ENCODE measurements at places on chromosomes 3 and 15.

- no peak for DNase-seq
These were observed 77.9 kb upstream of the SPRED1 start for GRCh38 chr15:38174691-38175090.

GRCh38 chr3:100131241-100131640 is 16.9 kb upstream of the FILIP1L start:
- DNase-seq = no peak

- no peak for DNase-seq
These were observed 11.8 kb upstream of the MYO1E start for GRCh38 chr15:59384507-59384906.

DNA sequence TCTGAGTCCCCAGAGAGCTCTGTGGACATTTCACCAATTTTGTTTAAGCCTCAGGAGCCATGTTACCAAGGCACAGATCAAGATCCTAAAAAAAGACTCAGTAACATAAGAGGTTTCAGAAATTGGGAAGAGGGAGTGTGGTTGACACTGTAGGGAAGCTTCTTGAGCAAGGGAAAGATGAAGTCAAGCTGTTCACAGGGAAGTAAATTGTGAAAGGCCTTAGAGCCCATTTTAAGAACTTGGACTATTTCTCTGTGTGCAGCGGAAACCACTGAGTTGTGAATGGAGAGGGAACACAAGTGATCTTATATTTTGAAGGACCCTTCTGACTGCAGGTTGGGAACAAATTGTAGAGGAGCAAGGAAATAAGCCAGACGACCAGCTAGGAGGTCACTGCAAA is 18.7 kb downstream of the BCL2A1 start:
- no peak for DNase-seq

GRCh38 chr3:138186803-138187295 is 252 bp upstream of the ARMC8 start:
- DNase-seq = no peak

DNA sequence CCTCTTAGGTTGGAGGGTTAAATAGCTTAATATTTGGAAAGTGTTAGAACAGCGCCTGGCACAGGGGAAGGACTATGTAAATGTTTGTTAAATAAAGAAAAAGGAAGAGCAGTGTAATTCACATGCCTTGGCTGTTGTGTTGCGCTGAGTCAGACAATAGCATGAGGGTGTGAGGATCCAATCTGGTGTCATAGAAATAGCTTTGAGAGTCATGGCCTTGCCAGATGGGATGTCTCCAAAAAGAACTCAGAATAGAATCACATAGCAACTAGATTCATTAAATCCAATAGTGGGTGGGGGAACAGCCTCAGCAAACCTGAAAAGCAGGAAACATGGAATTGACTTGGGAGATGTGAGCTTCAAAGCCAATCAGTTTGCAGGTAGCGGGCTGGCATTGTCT is 3.9 kb upstream of the RBSN start:
- DNase-seq = no peak

GRCh38 chr15:85008474-85009260 is 27.0 kb downstream of the PDE8A start:
- no peak for DNase-seq

- DNase-seq = no peak
These were observed 77.5 kb upstream of the PIAS1 start for GRCh38 chr15:67976506-67977073.

GRCh38 chr3:111725706-111726105 is 130.6 kb upstream of the ZBED2 start:
- no peak for DNase-seq

DNA sequence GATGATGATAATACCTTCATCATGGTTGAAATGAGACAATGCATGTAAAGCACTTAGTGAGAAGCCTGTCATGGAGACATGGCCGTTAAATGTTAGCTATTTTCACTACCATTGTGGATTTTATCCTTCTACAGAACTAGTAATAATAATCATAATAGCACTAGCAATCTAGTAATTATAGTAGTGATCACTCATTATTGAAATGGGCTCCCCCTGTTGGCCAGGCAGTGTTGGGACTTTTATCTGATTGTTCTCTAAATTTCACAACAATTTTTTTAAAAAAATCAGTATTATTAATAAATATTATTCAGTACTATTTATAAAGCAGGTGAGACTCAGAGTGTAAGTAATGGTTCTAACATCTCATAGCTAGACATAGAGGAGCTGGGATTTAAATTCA is 396.3 kb downstream of the IL5RA start:
- DNase-seq = no peak

- no peak for DNase-seq
These were observed 23.8 kb upstream of the IDH2 start for GRCh38 chr15:90126022-90126421.

GRCh38 chr3:94928921-94929320 is 866.1 kb downstream of the NSUN3 start:
- no peak for DNase-seq

DNA sequence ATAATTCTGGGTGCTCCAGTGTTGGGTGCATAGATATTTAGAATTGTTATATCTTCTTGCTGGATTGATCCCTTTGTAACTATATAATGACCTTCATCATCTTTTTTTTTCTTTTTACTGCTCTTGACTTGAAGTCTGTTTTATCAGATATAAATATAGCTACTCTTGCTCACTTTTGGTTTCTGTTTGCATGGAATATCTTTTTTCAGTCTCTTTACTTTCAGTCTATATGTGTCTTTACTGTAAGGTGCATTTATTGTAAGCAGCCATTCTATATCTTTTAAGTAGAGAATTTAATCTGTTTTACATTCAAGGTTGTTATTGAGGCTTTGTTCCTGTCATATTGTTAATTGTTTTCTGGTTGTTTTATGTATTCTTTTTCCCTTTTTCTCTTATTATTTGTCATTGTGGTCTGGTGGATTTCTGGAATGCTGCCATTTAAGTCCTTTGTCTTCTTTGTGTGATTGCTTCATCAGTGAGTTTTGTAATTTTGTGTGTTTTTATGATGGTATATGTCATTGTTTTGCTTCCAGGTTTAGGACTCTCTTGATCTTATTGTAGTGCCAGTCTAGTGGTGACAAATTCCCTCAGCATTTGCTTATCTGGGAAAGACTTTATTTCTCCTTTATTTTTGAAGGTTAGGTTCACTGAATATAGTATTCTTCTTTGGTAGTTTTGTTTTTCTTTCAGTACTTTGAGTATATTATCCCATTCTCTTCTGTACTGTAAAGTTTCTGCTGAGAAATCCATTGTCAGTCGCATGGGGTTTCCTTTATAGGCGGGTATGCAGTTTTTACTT is 8.3 kb upstream of the PRR23C start:
- no peak for DNase-seq

- DNase-seq = no peak
These were observed 2.3 kb upstream of the ANKRD63 start for GRCh38 chr15:40285151-40285550.

- DNase-seq = no peak
These were observed 34.8 kb downstream of the COMMD2 start for GRCh38 chr3:149717391-149718056.

DNA sequence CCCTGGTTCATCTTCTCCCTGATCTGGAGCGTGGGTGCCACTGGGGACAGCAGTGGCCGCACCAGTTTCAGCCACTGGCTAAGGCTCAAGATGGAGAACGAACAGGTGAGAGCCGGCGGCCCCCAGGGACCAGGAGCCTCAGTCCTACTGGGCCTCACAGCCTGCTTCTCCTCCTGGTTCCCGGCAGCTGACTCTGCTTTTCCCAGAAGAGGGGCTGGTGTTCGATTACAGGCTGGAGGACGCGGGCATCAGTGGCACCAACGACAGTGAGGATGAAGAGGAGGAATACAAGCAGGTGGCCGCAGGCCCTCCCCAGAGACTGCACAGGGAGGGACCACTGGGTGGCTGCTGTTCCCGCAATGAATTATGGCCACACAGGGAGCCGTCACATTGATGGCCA is 54.4 kb downstream of the DNAH1 start:
- no peak for DNase-seq

DNA sequence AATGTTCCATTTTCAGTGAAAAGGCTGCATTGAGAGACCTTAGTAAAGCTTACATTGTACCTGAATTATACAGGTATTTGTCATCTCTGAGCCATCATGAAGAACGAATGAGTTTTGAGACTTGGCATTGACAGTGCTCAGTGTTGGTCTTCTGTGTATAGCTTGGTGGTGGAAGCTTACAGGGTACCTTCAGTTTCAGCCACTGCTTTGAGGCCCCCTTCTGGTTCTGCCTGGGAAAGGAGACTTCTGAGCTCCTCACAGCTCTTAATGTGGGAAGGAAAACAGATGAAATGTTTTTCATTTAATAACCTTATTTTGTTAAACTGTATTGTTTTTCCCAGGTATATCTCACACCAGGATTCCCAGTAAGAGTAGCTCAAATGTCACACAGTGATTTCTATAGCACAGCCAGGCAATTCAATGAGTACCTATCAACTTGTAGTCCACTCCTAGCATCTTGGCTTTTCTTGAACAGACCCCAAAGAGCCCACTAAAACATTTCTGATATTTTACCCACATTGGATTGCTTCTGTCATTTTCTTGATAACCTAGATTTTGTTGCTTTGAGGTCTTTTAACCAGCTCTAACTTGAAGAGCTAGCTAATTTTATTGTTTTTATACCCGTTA is 5.6 kb downstream of the SERPINI1 start:
- DNase-seq = no peak

DNA sequence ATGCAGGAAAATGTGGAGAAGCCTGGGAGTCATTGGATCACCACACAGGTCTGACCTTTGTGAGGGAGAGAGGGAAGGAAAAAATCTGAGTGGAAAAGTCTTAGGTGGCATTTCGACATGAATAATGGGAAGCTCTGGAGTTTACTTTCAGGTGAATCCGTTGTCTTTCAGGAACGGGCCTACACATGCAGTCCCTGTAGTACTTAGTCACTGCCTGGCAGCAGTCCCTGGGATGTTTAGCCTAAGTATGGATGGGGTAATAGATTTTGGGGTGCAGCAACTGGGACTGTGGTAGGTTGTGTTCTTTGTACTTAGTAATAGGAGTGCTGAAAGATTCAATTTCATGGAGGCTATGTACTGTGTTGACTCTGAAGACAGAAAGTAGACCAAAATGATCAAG is 227.5 kb upstream of the EPHA3 start:
- no peak for DNase-seq

DNA sequence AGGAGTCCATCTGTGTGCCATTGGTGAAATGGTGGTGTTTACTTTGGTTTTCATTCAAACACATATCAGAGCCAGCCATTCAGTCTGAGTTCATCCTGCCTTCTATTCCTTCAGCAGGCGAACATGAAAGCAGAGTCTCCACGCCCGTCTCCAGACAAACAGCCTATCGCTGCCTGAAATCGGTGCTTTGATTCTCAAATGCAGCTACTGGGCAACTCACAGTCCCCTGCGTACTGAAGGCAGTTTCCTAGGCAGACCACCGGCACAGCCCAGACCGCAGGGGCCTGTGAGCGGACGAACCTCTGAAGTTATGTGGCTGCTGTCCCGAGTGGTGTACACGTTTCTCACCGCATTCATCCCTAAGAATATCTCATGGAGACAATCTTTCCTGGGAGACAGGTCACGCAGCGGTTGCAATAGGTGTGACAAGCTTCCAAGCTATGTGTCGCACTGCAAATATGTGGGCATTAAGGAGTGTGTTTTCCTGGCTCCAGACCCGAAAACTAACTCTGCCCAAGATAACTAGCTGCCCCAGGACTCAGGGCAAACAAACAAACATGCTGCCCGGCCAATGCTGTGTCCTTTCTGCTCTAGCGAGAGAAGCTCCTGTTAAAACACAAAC is 16.9 kb upstream of the RYR3 start:
- no peak for DNase-seq

- no peak for DNase-seq
These were observed 1.4 kb upstream of the SLC51A start for GRCh38 chr3:196214783-196215441.

DNA sequence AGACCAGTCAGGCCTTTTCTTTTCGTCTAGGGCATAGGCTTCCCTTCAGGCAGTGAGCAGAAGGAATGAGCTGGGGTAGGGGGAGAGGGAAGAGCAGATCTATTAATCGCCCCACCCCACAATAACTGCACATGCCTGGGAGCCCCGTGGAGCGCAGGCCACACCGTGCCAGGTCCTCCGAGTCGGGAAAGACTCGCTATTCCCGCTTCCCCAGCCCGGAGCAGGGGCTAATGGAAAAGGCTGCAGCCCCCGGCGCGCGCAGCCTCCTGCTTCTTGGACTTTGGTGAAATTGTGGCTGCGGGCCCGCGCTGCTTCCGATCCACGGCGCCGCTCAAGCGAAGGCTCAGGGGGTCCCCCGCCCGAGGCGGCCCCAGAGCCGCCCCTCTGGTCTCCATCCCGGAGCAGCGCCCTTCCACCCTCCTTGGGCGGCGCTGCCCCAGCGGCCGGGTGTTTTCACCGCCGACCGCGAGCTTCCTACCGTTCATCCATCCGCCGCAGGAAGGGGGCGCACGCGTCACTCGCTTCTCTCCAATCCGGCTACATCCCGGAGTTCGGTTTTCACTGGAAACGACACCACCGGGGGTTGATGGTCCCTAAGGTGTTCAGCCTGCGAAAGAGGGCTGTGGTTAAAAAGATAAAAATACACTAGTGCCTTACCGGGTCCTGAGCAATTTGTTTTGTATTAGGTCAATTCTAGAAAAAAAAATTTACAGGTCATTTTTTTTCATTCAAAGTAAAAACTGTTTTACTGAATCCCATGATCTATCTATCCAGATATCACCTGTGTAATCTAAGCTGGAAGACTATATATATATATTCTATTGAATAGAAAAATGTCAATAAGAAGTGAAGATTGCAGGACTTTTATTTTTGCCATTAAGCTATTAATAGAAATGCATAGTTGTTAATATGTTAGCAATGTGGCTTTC is 4.4 kb upstream of the SYNM start:
- no peak for DNase-seq

DNA sequence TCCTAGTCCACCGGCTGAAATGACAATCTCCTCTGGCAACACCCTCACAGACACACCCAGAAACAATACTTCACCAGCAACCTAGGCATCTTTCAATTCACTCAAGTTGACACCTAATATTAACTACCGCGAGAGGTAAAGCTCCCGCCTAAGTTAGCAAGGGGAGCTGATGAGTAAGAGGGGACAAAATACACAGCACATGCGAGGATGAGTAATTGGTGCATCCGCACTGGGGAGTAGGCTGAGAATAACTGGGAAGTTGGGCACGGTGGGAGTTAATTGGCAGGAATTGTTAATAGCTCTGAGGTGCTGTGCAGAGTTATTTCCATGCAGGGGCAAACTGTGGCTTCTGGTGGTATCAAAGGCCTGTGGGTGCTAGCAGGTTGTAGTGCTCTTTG is 14.5 kb upstream of the PLD1 start:
- DNase-seq = no peak

DNA sequence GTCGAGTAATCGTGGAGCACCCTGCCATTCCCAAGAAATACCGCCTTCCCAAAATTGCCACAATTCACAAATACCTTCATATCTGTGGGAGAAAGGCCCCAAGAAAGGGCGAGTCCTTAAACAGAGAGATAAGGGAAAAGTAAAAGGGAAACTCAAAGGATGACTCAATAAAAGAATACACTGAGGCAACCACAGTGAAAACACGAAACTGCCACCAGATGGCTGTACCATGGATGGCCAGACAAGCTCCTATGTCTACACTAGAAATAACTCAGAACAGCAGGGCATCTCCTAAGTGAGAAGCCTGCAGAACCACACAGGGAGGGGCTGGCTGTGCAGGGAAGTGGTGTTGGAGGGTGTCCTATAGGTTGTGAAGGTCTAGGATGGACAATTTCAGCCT is 25.0 kb downstream of the SRGAP3 start:
- no peak for DNase-seq
